Nephron progenitor cell (in vitro differentiated cells): ENCODE measurements at places on chromosomes 3 and 15.

DNA sequence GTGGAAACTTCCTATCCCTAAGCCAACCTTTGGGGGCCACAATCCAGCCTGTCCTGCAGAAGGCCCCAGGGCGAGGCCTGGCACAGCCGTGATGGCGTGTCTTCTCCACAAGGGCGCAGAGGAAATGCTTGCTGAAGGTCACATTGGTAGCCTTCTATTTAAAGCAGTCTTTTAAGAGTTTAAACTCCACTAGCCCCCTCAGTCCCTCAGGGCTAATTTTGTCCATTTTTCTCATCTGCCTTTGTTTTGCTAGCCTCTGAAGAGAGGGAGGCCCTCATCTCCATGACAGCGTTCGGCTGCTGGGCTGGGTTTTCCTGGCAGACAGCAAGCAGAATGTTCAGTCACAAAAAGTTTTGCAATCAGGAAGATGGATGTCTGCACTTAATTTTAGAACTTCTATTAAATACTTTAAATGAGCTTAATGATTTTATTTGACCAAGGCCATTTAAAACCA lies 40.8 kb downstream of the RARB start:
- peak overlapping the region; percentile 86 for H3K27ac ChIP-seq
- H3K36me3 ChIP-seq: peaks cover 4% of the 10 kb centered on the region
- no peak overlapping the region for H3K4me3 ChIP-seq
- peak; percentile 18 for DNase-seq
- H3K4me1 ChIP-seq: peaks cover 32% of the 10 kb centered on the region
- no peaks in the 10 kb centered on the region for H3K27me3 ChIP-seq

- peaks cover 6% of the 10 kb centered on the region for H3K36me3 ChIP-seq
- peak overlapping the region; percentile 21 for H3K4me3 ChIP-seq
- no peak for DNase-seq
- peaks cover 50% of the 10 kb centered on the region for H3K4me1 ChIP-seq
- peak overlapping the region; percentile 83 for H3K27ac ChIP-seq
- H3K27me3 ChIP-seq: peaks cover 2% of the 10 kb centered on the region
Measured at GRCh38 chr15:95174301-95175259, 943.2 kb downstream of the MCTP2 start.

GRCh38 chr3:19932422-19932821 lies 1.6 kb downstream of the EFHB start:
- peaks cover 9% of the 10 kb centered on the region for H3K27me3 ChIP-seq
- no peak overlapping the region for H3K27ac ChIP-seq
- no peaks in the 10 kb centered on the region for H3K36me3 ChIP-seq
- H3K4me3 ChIP-seq: no peak overlapping the region
- DNase-seq: no peak
- H3K4me1 ChIP-seq: peaks cover 17% of the 10 kb centered on the region

DNA sequence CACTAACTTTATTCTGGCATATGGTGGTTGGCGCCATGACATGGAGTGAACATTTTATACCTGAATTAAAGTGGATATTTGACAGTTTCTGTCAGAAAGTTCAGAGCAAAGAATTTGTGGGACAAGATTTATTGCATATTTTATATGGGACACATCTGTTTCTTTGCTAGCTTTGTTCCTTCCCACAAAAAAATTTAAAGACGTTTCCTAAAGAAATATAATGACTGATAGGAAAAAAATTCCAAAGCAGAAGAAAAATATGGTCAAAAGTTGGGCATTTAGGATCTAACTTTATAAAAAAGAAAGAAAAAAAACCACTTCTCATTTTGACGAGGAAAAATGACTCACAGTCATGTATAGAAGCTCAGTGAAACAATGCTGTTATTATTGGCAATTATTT lies 101.6 kb downstream of the GREM1 start:
- H3K27me3 ChIP-seq: peaks cover 7% of the 10 kb centered on the region
- no peak for DNase-seq
- H3K36me3 ChIP-seq: peaks cover 18% of the 10 kb centered on the region
- H3K4me1 ChIP-seq: peaks cover 45% of the 10 kb centered on the region
- H3K27ac ChIP-seq: peak overlapping the region; percentile 46
- peak overlapping the region; percentile 70 for H3K4me3 ChIP-seq

DNA sequence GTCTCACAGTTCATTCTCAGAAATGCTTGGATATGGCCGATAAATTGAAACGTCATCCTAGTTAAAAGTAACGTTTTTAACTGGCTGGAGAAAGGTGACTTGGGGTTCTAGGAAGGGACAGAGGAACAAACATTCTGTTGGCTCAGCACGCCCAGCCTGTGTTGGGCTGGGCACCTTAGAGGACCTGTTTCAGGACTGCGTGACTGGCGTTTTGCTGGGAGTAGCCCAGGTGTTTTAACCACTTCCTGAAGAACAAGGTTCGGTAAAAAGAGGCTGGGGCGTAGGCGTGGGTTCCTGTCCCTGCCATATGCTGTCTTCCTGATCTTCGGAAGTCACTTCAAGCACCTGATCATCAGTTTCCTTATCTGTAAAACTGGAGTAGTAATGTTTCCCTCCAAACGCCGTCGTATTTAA lies 1.1 kb upstream of the TLNRD1 start:
- peaks cover 14% of the 10 kb centered on the region for H3K36me3 ChIP-seq
- H3K27me3 ChIP-seq: peaks cover 7% of the 10 kb centered on the region
- H3K27ac ChIP-seq: no peak overlapping the region

DNA sequence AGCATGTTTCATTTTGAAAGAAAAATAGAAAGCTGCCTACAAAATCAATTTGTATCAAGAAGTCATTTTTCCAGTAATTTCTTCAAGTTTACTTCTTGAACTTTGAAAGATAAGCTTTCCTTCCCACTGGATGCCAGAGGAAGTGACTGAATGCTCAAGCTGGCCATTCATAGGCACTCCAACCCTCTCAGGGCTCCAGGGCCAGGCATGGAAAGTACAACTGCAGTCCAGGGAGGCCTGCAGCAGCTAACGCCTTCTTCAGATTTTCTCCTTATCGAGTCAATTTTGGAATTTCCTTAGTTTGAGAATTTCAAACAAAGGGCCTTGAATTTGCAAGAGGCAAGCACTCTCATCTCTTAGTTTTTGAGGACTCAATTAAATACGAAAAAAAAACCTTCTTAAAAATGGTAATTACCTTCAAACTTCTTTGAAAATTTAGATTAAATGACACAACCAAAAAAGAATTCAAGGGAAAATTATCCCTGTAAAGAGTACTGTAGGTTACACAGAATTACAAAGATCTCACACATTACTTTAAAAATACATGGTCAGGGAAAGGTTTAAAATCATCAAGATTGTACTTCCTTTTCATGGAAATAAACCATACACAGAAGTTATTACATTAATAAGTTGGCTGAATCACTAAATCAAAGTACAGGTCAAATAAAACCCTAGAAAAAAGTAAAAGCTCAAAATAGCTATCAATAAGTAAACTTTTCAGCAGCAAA lies 2.5 kb downstream of the UBP1 start:
- H3K4me1 ChIP-seq: peaks cover 43% of the 10 kb centered on the region
- H3K27ac ChIP-seq: no peak overlapping the region
- H3K27me3 ChIP-seq: no peaks in the 10 kb centered on the region
- H3K4me3 ChIP-seq: peak overlapping the region; percentile 95
- peaks cover 24% of the 10 kb centered on the region for H3K36me3 ChIP-seq
- DNase-seq: peak; percentile 11

DNA sequence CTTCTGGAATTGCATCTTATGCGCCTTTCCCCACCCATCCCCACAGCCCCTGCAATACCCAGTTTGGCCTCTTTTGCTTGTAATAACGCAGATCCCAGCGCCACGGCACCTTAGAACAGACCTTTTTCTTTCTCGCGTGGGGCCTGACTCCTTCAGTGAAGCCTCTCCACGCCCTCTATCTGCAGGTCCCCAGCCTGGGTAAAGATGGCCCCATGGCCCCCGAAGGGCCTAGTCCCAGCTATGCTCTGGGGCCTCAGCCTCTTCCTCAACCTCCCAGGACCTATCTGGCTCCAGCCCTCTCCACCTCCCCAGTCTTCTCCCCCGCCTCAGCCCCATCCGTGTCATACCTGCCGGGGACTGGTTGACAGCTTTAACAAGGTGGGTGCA lies 594 bp downstream of the CRELD1 start:
- peak overlapping the region; percentile 99 for H3K27ac ChIP-seq
- peak overlapping the region; percentile 98 for H3K4me3 ChIP-seq
- peaks cover 23% of the 10 kb centered on the region for H3K36me3 ChIP-seq
- peak; percentile 28 for DNase-seq
- peaks cover 21% of the 10 kb centered on the region for H3K4me1 ChIP-seq
- H3K27me3 ChIP-seq: peaks cover 18% of the 10 kb centered on the region

- peak overlapping the region; percentile 88 for H3K4me3 ChIP-seq
- peaks cover 34% of the 10 kb centered on the region for H3K36me3 ChIP-seq
- H3K27me3 ChIP-seq: peaks cover 41% of the 10 kb centered on the region
- peak; percentile 16 for DNase-seq
Measured at GRCh38 chr3:32240159-32240545, 1.7 kb downstream of the CMTM8 start.

GRCh38 chr3:120563356-120564022 lies 32.6 kb upstream of the NDUFB4 start:
- no peaks in the 10 kb centered on the region for H3K27me3 ChIP-seq
- no peaks in the 10 kb centered on the region for H3K36me3 ChIP-seq
- H3K4me3 ChIP-seq: no peak overlapping the region
- H3K27ac ChIP-seq: no peak overlapping the region

DNA sequence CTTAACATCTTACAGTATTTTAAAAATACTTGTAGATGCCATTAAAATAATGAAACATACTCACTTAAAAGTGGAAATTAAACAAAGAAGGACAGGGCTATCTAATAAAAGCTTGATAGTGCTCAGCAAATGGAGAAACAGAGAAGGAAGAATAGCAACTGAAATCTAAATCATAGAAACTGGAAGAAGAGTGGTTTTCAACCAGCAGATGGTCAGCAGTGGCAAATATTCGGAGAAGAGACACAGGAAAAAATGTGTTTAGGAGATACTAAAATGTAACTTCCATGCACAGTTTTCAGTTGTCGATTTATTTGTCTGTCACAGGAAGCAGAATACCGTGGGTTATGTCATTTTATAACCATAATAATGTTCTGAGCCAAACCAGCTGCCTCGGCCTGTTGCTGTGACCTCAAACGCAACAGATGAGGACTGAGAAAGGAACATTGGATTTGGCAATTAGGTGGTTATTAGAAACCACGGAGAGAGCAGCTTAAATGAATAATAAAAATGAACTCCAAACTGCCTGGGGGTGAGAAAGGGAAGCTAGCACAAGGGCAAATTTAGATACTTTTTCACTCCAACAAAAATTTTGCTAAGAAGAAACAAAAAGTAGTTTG lies 246.6 kb upstream of the KCNMB2 start:
- H3K4me1 ChIP-seq: peaks cover 14% of the 10 kb centered on the region
- H3K4me3 ChIP-seq: no peak overlapping the region
- DNase-seq: no peak

- no peak overlapping the region for H3K27ac ChIP-seq
- no peak overlapping the region for H3K4me3 ChIP-seq
- no peak for DNase-seq
Measured at GRCh38 chr3:187150599-187150998, 11.3 kb upstream of the RPL39L start.

DNA sequence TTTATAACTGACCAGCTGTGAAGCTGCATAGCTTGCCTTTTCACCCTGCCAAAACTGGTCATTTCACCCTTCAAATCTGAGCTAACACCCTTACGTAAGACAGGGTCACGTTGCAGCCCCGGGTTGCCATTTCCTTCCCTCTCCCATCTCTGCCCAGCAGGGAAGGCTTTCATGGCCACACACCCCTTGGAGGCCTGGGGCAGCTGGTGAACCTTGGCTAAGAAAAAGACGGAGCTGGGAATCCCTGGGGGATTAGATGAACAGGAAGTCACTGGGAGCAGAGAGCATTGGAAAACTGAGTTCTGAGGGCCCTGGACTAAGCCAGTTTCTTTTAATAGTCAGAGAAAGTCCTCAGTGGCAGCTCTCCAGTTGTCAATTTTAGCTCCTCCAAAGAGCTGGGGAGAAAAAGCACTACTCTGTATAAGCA lies 67.8 kb downstream of the TTC23 start:
- H3K4me3 ChIP-seq: no peak overlapping the region
- no peak for DNase-seq

- DNase-seq: peak; percentile 10
- peaks cover 4% of the 10 kb centered on the region for H3K27me3 ChIP-seq
Measured at GRCh38 chr15:93974804-93975481, 256.4 kb upstream of the MCTP2 start.

DNA sequence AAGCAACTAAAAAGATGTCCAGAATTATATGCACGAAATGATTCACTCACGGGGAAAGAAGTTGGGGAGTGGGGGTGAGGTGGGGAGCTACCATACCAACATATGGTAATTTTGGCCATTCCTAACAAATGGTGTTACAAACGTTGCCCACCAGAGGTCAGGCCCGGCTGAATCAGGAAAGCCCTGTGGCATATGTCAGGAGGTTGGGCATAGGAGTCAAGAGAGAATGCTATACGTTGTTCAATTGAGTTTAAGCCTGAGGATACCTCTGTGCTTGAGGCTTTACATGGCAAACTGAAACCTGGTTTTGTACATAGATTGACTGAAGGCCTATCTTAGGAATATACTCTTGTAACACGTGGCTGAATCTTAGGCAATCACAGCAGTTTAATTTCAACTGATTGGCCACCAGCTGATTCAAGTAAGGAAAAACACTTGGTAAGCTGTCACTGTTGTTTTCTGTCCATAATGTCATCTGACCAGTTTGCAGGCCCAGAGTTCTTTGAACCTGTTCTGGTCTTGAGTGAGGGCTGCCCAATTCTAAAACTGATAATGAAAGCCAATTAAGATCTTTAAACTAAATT lies 23.4 kb upstream of the SLC2A2 start:
- no peak overlapping the region for H3K27ac ChIP-seq
- no peaks in the 10 kb centered on the region for H3K4me1 ChIP-seq
- H3K27me3 ChIP-seq: no peaks in the 10 kb centered on the region
- H3K36me3 ChIP-seq: no peaks in the 10 kb centered on the region
